ENCODE measurements at places on chromosomes 16 and 17.

- DNase-seq: no peak
Measured at GRCh38 chr16:78097548-78097947, 1.9 kb upstream of the WWOX start.

DNA sequence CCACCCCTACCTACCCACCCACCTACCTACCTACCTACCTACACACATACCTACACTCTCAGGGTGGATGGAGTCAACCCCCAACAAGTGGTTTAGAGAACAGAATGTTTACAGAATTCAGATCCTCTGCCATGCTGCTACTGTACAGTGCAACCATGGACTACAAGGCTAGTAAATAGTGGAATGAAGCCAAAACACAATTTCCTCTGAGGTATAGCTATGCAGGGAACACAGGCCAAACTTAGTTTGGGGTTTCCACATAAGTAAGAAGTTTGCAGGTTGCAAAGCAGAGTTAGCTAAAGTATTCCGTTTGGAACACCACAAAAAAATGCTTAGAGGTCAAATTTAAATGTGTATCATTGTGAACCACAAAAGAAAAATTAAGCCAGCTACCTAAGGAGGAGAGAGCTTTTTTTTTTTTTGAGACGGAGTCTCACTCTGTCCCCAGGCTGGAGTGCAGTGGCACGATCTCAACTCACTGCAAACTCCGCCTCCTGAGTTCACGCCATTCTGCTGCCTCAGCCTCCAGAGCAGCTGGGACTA is 2.7 kb upstream of the AP1G1 start:
- DNase-seq: no peak

DNA sequence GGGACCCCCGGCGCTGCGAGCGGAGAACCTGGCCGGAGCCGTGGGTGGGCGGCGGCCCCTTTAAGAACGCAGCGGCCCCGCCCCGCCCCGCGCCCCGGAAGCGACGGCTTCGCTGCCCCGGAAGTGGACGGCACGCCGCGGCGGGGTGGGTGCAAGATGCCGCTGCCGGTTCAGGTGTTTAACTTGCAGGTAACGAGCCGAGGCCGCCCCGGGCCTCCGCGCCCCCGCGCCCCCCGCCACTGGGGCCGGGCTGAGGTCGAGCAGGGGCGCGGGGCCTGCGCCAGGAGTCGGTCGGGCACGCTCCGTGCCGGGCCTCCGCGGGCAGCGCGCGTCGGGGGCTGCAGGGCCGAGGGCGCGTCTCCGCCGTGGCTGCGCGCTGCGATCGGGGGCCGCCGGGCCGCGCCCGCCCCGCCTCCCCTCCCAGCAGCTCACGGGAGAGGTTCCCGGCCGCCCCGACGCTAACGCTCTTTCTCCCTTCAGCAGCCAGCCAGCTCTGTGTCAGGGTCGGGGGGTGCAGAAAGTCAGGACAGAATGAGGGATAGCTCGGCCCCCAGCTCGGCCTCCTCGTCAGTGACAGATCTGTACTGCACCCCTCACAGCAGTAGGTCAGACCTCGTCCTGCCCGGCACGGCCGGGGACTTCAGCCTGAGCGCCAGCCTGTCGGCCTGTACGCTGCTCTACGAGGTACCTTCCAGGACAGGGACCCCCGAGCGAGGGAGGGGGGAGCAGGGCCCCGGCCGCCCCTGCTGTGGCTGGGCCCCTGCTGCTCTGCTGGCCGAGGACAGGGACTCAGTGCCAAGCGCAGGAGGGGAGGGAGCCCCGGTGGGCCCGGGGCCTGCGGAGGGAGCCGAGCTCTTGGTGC is at the start of the genes GPS1 and RFNG:
Gene GPS1 (plus strand): TSS at position 123 of the 862 bp plus-strand sequence. CDS start 34 bp downstream, at position 157.
Gene RFNG (minus strand): TSS at position 36 of the 862 bp plus-strand sequence. CDS start 45 bp downstream, outside the sequence.
- peak; percentile 68 for DNase-seq

GRCh38 chr17:43952724-43953666 is 745 bp downstream of the PYY start:
- DNase-seq: peak; percentile 35

DNA sequence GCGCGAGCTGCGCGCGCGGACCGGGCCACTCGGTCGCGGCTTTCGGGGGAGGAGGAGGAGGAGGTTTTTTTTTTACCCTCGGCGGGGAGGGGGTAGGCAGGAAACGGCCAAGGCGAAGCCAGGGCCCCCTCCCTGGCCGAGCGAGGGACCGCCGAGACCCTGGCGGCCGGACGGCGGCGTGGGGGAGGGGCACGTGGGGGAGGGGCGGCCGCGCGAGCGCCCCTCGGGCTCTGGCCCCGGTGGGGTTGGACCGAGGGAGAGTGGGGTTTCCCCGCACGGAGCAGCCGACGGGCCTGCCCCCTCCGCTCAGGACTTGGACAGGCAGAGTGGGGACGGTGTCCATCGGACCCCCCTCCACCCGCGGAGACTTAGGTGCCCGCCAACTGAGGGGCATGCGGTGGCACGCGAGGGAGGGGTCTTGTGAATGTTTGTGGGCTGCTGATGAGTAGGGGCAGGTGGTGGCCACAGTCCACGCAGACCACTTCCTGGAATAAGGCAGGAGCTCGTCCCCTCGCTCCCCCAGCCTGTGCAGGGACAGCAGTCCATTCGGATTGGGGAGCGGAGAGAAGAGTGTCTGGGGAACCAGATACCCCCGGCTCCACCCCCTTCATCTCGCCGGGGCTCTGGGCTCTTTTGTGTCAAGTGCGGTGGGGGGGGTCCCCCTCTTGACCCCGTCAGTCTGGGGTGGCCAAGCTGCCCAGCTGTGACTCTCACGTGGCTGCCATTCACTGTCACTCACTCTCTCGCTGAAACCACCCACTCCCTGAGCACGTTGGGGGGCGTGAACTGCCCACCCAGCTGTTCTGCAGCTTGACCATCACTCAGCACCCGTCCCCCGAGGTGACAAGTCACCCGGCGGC is 3.0 kb upstream of the CHD3 start:
- DNase-seq: peak; percentile 67

DNA sequence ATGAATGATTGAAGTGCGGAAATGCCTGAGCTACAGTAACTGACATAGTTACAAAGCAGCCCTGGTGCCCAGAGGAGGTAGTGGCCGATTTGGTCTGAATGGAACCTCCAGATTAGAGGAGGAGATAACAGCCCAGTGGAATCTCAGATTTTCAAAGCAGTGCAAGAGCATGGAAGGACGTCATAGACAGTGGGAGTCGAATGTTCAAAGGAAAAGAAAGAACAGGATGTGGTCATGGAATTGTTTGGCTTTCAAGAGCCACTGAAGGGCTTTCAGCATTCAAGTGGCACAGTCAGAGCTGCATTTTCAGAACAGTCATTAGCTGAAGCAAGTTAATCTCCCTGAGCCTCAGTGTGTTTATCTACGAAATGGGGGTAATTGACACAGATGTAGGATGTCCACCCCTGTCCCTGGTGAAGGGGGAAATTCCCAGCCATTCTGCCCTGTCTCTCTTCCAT is 104.6 kb upstream of the CACNG3 start:
- no peak for DNase-seq
